Stimulated activated CD8-positive, alpha-beta memory T cell treated with anti-CD3 and anti-CD28 coated beads, Interleukin-4, amount 100 ng/mL, for 4 hours (primary cell): ENCODE measurements at places on chromosomes 7 and 10.

- no peak for DNase-seq
Observed at GRCh38 chr10:72340510-72341261, 14.0 kb downstream of the DNAJB12 start.

DNA sequence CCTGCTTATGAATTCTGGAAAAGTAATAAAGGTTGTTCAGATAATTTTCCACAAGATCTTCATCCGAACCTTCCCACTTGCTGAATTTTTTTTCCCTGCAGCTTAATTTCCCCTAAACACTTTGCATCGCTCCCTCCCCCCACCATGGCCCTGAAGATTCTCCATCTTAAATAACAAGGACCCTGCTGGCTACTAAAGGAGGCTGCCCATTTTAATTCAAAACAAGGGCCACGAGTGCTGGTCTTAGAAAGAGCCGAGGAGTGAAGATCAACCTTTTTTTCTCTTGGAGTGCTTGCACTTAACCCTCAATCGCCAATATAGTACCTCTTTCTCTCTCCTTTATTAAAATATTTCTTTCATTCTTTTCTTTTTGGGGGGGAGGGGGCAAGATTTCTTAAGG lies 9.2 kb upstream of the SP8 start:
- DNase-seq = no peak

DNA sequence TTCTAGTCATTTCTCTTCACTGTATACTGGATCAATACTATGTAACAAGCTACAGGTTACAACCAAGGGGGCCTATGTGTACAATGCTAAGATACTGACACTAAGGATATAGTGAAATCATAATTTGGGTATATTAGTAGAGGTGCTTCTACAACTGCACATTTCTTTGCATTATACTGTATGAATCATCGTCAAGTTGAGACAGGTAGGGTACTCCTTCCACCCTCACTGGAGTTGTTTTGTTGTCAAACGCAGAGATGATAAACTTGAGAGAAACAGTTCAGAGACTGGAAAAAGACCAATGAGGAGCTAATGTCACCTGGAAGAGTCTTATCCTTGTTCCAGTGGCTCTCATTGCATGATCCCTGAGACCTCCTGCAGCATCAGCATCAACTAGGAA lies 208.2 kb upstream of the PRPS1L1 start:
- DNase-seq = no peak

DNA sequence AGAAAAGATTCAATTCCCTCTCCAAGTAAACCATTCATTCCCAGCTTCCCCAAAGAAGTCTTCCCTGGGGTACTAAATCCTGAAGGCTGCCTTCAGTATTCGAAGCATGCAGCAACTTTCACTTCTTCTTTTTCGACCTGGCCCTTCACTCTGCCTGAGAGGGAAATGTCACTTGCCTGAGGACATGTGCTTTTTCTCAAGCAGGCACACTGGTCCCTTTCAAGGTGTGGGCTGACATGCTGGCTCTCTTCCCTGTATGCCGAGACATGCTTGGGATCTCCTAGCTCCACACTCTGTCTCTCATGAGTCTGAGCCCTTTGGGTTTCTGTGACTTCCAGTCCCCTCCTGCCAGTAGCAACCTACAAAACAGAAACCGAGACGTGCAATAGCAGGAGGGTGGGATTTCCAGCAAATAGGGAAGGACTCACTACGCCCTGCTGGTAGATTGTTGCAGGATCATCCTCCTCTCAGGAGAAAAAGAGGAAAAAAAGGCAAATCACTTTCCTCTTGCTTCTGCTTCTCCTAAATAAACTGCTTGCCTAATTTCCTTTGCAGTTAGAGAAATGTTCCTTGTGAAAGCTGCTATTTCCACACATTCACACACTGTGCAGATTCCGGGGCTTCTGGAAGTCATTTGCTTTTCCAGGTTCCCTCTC lies 33.5 kb downstream of the FIGNL1 start:
- DNase-seq = no peak

DNA sequence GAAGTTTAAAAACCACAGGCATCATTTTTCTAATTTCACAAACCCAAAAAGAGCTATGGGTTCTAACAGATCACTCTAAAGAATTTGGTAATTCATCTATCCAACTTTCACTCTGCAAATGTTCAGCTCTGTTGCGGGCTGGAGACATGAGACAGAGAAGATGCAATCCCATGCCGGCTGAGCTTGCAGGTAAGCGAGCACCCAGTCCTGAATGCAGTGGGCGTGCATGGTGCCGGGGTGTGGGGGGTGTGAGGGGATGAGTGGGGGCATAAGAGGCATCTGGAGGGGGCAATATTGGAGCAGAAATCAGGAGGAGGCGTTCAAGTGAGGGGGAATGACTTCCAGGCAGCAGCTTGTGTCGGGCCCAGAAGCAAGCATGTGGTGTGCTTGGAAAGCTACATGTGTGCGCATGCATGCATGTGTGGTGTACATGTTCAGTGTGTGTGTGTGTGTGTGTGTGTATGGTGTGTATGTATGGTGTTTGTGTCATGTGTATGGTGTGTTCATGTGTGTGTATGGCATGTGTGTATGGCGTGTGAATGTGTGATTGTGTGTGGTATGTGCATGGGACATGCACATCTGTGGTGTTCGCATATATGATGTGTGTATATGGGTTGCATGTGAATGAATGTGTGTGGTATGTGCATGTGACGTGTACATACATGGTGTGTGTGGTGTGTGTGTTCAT lies 172.9 kb downstream of the PRKCQ start:
- no peak for DNase-seq

DNA sequence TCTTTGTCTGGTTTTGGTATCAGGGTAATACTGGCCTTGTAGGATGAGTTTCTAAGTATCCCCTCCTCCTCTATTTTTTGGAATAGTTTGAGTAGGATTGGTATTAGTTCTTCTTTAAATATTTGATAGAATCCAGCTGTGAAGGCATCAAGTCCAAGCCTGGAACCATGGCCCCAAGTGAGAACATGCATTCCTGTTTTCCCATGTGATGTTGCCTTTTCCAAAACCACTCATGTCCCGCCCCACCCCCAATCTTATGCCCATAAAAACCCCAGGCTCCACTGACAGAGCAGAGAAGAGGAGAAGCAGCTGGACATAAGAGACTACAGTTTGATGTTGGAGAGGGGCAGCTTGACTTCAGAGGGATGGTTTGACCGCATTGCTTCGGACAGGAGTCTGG lies 71.2 kb downstream of the MINPP1 start:
- DNase-seq = no peak
